ENCODE measurements at places on chromosomes 5 and 9.

GRCh38 chr9:4309806-4310205 lies 9.9 kb upstream of the GLIS3 start:
- no peak for DNase-seq

DNA sequence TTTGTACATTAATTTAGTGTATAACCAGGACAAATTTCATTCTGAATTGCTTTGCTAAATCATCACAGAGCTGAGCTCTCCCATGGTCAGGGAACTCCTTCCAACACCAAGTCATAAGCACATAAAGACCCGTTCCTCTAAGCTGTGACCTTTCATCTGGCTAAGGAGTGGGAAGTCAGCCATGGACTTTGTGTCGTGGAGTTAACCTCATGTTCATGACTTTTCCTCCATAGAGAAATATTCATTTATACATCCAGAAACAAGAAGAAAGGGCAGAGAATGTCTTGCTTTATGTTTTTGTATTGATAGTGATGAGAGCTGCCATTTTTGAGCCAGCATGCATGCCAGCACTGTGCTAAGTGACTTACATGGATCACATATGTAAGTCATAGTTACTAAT lies 97.5 kb downstream of the INIP start:
- DNase-seq: no peak

- DNase-seq: no peak
Observed at GRCh38 chr5:73312872-73313510, 135.6 kb downstream of the FOXD1 start.

DNA sequence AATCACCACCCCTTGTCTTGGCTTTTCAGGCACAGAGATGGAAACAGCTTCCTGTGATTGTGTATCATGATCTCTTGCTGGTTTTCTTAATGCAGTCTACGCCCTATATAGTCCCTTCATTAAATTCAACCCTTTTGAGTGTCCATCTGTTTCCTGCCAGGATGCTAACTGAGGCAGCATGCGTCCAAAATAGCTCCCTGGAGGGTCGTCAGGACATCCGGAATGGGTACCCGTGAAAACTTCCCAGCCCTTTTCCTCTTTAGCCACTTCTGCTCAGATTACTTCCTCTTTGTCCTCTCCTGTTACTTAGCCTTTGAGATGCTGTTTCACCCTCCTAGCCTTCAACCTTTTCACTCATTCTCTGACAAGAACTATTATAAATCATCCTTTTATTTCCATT lies 79.8 kb upstream of the KLF9 start:
- no peak for DNase-seq

GRCh38 chr5:115465431-115465830 lies 79.1 kb downstream of the FEM1C start:
- DNase-seq: no peak

- DNase-seq: no peak
Observed at GRCh38 chr9:95139126-95139525, 178.4 kb downstream of the FANCC start.

- no peak for DNase-seq
Observed at GRCh38 chr5:78500871-78501270, 140.5 kb downstream of the SCAMP1 start.

GRCh38 chr9:119091074-119091473 lies 278.2 kb downstream of the BRINP1 start:
- no peak for DNase-seq

GRCh38 chr9:127931092-127931881 lies 710 bp upstream of the PIP5KL1 start:
- peak; percentile 34 for DNase-seq

- no peak for DNase-seq
Observed at GRCh38 chr5:147472664-147473475, 37.0 kb downstream of the DPYSL3 start.

DNA sequence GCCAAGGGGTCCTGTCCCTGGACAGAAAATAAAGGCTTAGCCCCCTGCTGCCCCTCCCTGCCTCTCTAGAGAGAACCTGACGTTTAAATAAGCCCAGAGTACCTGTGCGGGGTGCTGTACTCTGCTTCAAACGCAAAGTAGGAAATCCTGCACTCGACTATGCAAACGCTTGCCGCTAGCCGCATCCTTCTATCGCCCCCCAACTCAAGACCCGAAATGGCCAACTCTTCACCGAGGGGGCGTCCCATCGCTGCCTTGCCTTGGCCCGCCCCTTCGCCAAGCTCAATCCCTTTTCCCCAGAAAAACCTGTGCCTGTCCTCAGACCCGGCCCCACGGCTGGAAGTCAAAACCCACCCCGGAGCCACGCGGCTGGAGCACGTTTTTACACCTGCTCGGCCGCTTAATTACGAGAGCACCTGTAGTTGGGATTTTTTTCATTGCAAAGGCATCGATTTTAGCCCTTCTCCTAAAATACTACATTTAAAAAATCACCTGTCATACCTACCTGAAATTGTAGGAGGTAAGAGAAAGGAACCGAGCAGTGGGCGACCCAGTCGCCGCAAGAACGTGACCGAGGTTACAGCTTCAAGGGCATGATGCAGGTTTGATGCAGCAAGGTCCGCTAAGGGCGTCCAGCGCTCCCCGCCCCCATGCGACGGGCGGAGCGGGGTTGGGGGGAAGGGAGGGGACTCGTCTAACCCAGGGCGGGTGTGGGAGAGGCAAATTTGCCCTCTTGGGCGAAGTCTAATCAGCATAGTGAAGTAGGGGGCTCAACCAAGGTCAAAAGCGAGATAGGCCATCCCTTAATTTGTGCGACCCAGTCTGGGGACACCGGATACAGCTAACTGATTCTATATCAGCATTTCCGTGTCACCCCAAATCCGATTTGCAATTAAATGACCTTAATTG lies 3.5 kb downstream of the ELAVL2 start:
- no peak for DNase-seq

- DNase-seq: peak; percentile 48
Observed at GRCh38 chr9:87324613-87325194, 173.0 kb upstream of the DAPK1 start.

GRCh38 chr5:8340739-8341344 lies 471.9 kb downstream of the MTRR start:
- DNase-seq: no peak

- DNase-seq: peak; percentile 55
Observed at GRCh38 chr9:21326526-21327139, 8.6 kb downstream of the KLHL9 start.

DNA sequence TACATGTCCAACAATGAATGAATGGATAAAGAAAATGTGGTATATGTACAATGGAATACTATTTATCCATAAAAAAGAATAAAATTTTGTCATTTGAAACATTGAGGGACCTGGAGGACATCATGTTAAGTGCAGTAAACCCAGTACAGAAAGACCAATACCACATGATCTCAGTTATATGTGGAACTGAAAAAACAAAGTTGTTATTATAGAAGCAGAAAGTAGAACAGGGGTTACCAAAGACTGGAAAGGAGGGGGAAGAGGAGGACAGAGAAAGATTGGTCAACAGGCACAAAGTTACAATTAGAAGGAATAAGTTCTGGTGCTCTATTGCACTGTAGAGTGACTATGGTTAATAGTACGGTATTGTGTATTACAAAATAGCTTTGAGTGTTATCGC lies 233.8 kb downstream of the SEMA6A start:
- no peak for DNase-seq

- DNase-seq: no peak
Observed at GRCh38 chr5:110872963-110873362, 134.2 kb downstream of the SLC25A46 start.

DNA sequence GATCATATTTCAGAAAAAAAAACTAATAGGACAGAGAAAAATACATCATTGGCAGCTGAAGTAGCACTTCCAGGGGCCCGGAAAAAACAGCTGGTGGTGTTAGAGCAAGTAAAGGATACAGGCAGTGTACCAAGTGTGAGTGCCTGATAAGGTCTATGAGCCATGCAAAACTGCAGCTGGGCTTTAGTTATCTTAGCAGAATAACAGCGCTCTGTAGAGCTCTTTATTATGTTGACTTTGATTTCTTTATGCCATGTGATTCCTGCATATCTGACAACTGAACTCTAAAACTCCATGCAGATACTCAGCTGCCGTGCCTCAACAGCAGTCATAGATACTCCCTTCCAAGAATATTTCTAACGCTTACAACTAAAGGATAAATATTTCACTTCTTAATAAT lies 119.5 kb downstream of the CAAP1 start:
- DNase-seq: no peak

DNA sequence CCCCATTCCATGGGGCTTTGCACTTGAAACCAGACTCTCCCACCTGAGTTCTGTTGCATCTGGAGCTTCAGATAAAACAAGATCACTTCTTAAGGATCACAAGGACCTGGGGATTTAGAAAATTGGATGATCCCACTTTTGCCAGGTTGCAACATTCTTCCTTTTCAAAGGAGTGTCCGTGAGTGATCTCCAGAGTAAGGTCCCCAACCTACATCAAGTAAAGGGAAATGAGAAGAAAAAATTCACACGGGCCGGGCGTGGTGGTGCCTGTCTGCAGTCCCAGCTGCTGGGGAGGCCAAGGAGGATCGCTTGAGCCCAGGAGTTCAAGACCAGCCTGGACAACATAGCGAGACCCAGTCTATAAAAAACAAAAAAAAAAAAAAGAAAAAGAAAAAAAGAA lies 41.2 kb upstream of the COL5A1 start:
- no peak for DNase-seq

DNA sequence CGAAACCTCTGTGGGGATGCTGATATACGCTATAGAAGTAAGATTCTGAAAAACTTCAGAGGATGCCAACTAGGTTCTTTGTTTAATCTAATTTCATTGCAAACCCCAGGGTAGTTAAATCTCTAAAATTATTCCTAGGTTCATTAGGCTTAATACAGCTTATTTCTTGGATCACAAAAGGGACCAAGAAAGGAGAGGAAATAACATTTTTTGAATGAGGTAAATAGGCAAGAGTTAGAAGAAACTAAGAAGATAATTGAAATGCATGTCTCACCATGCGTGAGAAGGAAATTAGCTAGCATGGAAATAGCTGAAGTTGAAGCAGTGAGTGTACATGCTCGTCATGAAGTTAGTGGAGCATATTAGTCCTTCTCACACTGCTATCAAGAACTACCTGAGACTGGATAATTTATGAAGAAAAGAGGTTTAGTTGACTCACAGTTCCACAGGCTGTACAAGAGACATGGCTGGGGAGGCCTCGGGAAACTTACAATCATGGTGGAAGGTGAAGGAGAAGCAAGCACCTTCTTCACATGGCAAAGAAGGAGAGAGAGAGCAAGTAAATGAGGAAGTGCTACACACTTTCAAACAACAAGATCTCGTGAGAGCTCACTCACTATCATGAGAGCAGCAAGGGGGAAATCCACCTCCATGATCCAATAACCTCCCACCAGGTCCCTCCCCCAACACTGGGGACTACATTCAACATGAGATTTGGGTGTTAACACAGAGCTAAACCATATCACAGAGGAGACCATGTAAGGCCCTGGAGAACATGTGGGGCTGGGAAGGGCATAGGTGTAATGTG lies 125.1 kb upstream of the OSMR start:
- no peak for DNase-seq

GRCh38 chr9:93132946-93133680 lies 938 bp downstream of the NINJ1 start:
- no peak for DNase-seq

DNA sequence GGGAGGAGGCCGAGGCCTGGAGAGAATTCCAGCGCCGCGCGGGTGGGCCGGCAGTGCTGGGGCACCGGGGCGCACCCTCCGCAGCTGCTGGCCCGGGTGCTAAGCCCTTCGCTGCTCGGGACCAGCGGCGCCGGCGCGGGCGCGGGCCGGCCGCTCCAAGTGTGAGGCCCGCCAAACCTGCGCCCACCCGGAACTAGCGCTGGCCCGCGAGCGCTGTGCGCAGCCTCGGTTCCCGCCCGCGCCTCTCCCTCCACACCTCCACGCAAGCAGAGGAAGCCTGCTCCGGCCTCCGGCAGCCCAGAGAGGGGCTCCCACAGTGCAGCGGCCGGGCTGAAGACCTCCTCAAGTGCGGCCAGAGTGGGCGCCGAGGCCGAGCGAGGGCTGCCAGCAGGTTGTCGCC lies 7.7 kb upstream of the SRFBP1 start:
- DNase-seq: no peak

GRCh38 chr5:45672271-45672670 lies 23.9 kb downstream of the HCN1 start:
- DNase-seq: no peak

- DNase-seq: no peak
Observed at GRCh38 chr9:98491828-98492227, 216.9 kb downstream of the GABBR2 start.

DNA sequence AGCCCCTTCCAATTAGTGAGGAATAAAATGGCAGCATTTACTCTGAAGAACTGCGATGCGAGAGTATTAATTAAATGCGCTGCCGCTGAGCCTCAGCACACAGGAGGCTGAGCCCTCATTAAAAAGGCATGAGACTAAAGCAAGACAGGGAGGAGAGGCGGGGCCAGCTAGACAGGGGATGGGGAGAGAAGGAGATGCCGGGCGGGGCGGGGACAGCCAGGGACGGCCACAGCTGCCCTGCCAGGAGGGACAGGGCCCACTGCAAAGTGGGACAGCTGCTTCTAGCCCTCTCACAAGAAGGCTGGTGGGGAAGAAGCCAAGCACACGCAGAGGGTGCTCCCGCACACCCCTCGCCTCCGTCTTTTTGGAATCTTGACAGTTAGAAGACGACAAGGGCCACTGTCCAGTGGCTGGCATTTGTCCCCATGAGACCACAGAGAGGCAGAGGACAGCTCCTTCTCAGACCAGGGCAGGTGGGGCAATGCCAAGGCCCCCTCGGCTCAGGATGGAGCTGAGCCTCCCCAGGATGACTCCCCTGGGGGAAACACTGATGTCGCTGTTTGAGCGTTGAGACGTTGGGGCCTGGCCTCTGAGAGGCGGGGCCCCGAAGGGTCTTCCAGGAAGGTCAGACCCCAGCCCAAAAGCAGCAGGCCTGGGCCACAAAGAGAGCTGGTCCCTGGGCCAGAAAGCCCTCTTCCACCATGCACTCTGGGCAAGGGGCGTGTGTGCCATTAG lies 26.9 kb downstream of the ADAMTS2 start:
- DNase-seq: no peak

DNA sequence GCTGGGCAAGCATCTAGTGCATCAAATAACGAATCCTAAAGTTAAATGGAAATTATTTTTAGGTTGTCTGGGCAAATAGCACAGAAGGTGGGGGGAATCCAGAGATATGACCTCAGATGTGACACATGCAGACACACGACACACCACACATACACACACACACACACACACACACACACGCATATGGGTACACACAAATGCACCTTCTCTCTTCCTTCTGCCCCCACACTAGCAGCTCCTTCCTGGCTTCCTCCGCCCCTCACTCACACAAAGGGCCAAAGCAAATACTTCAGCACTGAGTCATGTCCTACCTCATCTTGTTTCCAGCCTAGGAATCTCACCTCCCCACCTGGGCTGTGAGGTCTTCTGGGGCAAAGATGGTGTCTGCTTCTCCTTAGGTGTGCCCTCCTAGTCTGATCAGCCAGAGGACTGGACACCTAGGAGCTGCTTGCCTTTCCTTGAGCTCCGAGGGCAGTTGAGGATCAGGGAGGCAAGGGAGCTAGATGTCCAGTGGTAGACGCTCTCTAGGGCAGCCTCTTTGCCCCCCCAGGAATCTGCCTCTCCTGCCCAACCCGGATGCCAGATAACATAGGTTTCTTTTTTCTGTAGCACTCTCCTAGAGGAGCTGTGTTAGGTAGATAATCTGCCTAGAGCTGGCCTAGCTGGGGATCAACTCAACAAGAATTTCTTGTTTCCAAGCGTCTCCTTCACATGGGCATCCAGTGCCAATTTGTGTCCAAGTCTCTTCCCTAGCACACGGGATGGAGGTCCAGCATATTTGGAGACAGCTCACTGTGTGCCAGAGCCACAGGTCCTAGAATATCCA lies 14.3 kb upstream of the JADE2 start:
- DNase-seq: no peak
